ENCODE measurements at places on chromosomes 5 and 9.

DNA sequence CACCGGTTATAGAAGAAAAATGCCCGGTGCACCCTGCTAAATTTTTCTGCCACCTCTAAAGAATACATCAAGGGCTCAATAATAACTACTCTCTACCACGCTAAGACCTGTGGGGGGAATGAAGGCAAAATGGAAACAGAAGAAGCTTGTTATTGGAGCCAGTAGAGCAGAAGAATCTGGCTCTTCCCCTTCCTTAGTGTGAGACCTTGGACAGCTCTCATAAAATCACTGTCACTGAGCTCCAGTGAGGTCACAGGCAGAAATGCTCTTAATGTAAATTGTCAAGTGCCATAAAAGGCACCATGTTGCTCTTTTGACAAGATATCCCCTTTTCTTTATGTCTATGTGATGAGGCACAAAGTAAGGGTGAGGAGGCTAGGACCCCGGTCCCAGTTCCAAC lies 74.4 kb downstream of the ASTN2 start:
- no peak for DNase-seq

DNA sequence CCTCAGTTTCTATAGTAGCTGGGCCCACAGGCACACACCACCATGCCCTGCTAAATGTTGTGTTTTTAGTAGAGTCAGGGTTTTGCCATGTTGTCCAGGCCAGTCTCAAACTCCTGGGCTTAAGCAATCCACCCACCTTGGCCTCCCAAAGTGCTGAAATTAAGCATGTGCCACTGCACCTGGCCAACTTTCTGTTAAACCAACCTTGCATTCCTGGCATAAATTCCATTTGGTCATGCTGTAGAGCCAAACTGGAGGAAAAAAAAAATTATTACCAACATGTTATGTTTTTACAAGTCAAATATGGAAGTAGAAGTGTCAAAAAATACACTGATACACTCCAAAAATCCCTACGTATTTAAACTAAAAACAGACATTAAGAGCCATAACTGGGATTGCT lies 54.1 kb downstream of the ERMP1 start:
- DNase-seq = no peak

DNA sequence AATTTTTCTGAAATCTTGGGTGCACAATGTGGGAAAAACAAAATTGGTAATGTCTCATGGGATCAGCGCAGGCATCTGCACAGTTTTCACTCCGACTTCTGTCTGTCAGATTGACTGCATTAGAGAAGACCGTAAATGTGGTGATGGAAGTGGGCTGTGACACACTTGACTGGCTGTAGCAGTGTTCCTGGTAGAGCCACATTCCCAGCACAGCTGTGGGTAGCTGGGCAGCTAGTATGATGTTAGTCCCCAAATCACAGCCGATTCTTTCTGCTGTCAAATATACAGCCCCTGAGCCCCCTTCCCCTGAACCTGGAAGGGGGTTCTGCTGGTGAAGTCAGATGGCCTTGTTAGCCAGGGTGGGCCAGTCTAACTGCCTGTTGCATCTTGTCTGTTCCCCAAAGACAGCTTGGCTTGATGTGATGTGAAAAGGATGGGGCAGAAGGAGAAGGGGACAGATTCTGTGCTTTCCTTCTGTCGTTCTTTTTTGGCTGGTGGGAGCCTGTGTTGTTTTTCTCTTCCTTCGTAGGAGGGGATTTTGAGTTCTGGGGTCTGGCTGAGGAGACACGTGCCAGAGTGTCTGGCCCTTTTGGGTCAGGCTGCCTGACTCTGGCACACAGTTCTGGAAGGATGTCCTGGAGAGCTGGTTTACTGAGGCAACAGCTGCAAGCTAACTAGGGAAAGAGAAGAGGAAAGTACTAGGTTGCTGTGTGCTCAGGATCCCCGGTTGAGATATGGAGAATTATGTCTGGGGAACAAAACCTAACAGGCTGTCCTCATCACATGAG lies 66.4 kb upstream of the SPRY4 start:
- no peak for DNase-seq

DNA sequence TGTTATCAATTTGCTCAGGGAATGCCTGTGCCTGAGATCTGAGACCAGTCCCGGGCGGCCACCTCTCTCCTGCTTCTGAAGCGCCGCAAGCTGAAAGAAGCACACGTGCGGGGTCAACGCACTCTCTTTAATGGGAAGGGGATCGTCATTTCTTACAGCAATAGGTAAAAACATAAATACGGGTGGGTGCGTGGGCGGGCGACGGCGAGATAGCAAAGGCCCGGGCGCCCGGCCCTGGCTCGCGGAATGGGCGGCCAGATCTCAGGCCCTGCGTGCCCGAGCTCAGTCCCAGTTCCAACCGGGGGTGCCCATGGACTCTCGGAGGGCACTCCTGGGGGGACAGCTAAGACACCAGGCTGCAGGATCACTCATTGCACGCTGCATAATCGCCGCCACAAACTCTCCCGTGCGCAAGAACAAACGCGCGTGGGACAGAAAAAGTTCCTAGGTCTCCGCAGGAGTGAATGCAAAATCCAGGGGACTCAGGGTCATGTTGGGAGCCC lies 3.0 kb downstream of the NKX2-5 start:
- no peak for DNase-seq

DNA sequence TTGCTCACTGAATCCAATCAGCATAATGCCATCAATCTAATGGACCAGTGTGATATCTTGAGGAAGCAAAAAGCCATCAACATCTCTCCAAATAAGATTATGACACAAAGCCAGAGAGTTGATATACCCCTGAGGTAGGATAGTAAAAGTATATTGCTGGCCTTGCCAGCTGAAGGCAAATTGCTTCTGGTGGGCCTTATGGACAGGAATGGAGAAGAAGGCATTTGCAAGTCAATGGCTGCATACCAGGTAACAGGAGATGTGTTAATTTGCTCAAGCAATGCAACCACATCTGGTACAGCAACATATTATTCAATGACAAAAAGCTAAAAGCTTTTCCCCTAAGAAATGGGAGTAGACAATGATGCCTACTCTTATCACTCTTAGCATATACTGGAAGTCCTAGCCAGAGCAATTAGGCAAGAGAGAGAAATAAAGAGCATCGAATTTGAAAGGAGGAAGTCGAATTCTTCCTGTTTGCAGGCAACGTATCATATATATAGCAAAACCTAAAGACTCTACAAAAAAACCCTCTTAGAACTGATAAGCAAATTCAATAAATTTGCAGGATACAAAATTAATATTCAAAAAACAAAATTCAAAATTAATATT lies 216.1 kb upstream of the RASA1 start:
- DNase-seq = no peak

DNA sequence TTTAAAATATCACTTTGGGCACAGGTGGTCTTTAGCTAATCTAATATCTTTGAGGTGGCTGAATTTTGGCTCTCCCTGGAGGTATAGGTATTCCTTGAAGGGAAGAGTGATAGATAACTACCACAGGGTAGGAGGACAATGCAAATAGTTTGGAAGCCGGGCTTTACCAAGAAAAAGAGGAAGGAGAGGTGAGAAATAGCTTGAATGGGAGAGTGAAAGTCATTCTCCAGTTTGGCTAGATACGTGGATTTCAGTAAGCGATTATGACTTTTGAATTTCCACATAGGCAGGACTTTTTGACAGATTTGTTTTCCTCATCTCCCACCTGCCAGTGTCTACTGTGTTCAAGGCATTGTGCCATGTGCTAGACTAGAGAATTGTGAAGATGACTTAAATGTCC lies 45.5 kb downstream of the RASA1 start:
- no peak for DNase-seq

- no peak for DNase-seq
Measured at GRCh38 chr9:129458663-129459546, 162.0 kb downstream of the C9orf50 start.

DNA sequence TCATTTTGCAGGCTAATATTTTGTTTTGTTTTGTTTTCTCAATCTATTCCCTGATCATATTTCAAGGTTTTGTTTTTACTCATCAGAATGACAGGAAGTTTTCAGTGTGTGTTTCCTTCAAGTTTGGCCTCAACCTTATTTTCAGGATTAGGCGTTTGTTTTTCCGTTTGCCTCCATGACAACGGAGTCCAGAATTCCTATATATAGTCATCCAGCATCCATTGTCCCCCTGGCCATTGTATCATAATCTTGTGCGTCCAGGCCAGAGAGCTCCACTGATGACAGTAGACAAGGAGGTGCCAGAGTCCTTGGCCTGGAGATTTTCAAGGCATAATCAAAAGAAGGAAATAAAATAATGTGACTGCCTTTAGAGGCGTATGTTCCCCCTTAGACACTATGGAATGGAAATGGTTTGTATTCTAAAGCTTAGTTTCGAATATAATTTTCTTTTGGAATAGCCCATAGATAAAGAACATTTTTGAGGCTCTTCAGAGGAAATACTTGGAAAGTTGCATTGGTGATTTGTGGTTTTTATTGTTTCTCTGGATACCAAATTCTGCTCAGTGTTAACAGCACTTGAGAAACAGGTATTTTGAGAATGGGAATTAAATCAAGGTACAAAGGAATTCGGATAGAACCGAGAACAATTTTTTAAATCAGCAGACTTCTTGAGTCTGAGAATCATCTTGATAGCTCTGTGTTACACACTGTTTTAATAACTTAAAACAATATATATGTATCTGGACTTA lies 99.8 kb downstream of the ZNF462 start:
- no peak for DNase-seq

GRCh38 chr9:71608021-71608420 lies 160.3 kb downstream of the CEMIP2 start:
- DNase-seq = no peak

GRCh38 chr5:43429706-43430105 lies 17.5 kb upstream of the CCL28 start:
- DNase-seq = no peak

- DNase-seq = no peak
Measured at GRCh38 chr5:113463032-113463431, 25.2 kb downstream of the MCC start.

- DNase-seq = no peak
Measured at GRCh38 chr5:150607105-150607504, 33.4 kb upstream of the SYNPO start.

GRCh38 chr5:24854350-24854749 lies 209.6 kb upstream of the CDH10 start:
- no peak for DNase-seq

GRCh38 chr9:133002147-133003070 lies 23.9 kb downstream of the GFI1B start:
- DNase-seq = no peak

GRCh38 chr9:130042406-130042884 lies 544 bp downstream of the FNBP1 start:
- DNase-seq = no peak

DNA sequence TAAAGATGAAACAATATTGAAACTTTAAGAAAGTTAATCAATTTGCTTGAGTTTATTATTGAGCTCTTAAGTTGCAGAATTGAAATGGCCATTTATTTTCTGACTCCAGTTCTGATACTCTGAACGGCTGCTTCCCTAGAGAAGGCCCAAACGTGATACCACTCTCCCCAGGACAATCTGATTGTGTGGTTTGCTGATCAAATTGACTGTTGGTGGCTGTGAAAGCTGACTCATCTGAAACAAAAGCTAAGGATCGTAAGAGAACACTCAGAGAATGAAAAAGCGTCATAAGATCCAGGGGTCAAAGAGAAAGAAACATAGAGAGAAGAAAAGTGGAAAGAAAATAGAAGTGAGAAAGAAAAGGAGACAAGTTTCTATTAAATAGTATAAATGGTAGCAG lies 147.2 kb downstream of the IZUMO3 start:
- DNase-seq = no peak

DNA sequence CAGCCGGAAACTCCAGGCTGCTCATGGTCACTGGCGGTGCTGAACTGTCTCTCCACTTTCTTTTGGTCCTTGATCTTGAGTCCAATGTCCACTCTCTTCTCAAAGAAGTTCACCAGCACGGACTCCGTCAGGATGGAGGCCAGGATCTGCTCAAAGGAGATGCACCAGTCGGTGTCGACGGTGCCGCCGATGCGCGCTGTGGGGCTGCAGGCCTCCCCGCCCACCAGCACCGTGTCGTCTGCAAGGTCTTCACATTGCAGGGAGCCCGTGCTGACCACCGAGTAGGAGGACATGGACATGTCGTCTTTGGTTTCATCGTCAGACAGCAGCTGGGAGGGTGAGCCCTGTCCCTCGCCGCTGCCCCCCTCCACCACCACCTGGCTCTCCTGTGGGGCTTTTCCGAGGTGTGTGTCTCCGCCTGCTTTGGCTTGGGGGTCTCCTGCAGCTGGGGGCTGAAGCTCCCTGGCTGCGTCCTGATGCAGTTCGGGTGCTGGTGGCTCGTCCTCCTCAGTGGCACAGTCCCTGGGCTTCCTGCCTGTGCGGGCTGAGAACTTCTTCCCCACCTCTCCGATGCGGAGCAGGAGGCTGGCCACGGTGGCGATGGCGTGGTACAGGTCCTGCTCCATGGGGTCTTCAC lies 5.0 kb upstream of the MRNIP start:
- DNase-seq = no peak

DNA sequence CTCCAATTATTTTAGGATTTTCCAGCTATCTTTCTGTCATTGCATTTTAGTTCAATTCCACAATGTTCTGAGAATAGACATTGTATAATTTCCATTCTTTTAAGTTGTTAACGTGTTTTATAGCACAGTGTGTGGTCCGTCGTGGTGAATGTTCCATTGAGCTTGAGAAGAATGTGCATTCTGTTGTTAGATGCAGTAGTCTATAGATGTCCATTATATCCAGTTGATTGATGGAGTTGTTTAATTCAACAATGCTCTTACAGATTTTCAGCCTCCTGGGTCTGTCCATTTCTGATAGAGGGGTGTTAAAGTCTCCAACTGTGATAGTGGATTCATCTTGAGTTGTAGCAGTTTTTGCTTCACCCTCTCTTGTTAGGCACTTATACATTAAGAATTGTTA lies 1587.7 kb upstream of the NUDT12 start:
- no peak for DNase-seq

DNA sequence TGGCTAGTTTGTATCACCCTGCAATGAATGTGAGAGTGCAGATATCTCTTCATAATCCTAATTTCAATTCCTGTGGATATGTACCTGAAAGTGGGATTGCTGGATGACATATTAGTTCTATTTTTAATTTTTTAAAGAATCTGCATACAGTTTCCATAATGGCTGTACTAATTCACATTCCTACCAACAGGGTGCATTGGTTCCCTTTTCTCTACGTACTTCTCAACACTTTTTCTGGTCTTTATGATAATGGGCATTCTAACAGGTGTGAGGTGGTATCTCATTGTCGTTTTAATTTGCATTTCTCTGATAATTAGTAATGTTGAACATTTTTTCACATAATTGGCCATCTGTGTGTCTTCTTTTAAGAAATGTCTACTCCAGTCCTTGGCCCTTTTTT lies 927.5 kb downstream of the DTWD2 start:
- DNase-seq = no peak

DNA sequence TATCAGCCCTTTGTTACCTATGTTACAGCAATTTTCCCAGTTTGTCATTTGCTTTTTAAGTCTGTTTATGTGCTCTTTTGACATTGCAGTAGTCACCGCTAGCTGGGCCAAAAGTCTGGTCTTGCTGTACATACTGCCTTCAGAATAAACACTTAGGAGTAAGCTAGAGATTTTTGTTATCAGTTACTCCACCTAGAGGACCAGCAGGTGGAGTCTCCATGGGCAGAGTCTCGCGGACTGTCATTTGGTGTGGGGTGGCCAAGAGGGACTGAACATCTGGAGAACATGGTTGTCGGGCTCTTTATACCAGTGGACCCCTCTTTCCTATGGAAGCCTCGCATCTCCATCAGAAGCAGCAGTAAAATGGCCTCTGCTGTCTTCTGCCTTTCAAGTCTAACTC lies 10.8 kb upstream of the MGAT1 start:
- DNase-seq = no peak
